Right lobe of liver (tissue), 6 donors: ENCODE measurements at places on chromosomes 12 and 14. TPM values are rescaled to one million over a fixed set of nuclear protein-coding genes. Genes with fewer than 3 reads are reported as not detected.

DNA sequence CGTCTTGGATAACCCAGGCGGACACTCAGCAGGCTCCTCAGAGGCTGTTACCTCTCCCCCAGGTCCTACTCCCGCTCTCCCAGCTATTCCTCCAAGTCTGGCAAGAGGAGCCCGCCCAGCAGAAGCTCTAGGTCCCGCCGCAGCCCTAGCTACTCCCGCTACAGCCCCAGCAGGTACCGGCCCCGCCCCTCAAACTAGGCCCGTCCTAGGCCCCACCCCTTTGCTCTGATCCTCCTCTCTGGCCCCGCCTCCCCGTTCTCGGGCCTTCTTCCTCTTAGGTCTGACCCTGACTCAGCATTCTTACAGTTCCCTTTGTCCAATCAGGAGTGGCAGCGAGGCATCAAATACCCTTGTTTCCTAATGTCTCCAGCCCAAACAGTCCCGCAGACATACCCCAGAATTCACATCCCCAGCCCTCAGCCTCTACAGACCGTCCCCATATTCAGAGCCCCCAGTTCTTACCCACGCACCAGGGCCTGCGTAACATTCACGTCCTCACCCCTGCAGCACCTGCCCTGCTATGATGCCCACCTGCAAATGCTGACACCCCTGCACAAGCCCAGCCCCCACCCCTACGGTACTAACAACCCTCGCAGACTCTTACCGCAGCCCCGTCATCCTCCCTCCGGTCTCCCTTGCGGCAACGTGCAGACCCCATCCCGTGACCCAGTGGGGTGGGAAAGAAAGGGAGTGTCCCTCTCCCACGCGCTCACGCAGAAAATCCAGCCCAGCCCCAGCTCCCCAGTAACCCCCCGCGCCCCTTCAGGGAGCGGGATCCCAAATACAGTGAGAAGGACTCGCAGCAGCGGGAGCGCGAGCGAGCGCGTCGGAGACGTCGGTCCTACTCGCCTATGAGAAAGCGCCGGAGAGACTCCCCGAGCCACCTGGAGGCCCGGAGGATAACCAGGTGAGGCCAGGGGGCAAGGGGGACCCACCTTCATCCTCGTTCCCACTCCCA, 25.0 kb upstream of the HSPB8 start:
- no peaks in the 10 kb centered on the region for H3K4me1 ChIP-seq
- H3K27ac ChIP-seq, result no peak overlapping the region
- no peak overlapping the region for H3K4me3 ChIP-seq
- H3K36me3 ChIP-seq, result no peaks in the 10 kb centered on the region

The GZMB gene
- not detected for total RNA-seq

DNA sequence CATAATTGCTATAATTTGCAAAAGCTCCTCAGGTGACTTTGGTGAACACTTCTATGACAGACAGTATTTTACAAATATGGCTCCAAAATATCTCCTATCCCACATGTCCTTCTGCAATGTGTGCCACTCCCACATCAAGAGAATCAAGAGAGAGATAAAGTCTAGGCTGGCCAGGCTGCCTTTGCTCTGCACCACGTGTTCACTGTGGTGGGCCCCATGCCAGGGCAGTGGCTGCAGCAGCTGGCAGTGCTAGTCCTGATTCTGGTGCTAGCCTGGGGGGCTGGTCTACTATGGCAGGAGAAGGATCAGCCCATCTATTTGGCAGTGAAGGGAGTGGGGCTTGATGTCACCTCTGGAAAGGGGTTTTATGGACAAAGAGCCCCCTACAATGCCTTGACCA, 86.3 kb downstream of the DRAM1 start:
- no peak overlapping the region for H3K27ac ChIP-seq
- H3K4me3 ChIP-seq, result no peak overlapping the region
- no peaks in the 10 kb centered on the region for H3K4me1 ChIP-seq
- DNase-seq, result no peak
- no peaks in the 10 kb centered on the region for H3K27me3 ChIP-seq
- H3K36me3 ChIP-seq, result no peaks in the 10 kb centered on the region

GRCh38 chr12:19978193-19978592, 390.1 kb upstream of the PDE3A start:
- no peaks in the 10 kb centered on the region for H3K4me1 ChIP-seq
- no peaks in the 10 kb centered on the region for H3K36me3 ChIP-seq
- no peaks in the 10 kb centered on the region for H3K27me3 ChIP-seq
- no peak overlapping the region for H3K4me3 ChIP-seq

- no peak for DNase-seq
- H3K27ac ChIP-seq, result no peak overlapping the region
- H3K4me1 ChIP-seq, result no peaks in the 10 kb centered on the region
- no peaks in the 10 kb centered on the region for H3K36me3 ChIP-seq
- no peak overlapping the region for H3K4me3 ChIP-seq
These were observed 9.1 kb upstream of the PLEKHH1 start for GRCh38 chr14:67523764-67524633.

DNA sequence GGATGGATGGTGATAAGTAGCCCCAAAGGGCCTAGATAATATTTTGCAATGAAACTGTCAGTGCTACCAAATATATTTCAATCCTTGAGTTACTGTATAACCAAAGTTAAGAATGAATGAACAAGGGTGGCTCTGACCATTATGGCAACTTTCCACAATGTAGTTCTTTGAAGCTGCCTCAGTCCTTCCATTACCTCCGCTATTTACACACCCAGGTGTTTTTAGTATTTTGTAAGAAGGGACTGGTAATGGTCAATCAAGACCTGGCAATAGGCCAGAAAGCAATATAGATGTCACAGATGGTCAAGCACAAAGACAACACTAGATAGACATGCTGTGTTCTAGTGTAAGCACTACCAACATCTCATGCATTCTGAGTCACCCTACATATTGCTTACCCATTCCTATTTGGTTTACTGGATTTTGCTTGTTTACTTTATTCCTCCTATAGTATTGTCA, 16.3 kb downstream of the DUSP16 start:
- no peak overlapping the region for H3K27ac ChIP-seq
- no peak for DNase-seq
- no peaks in the 10 kb centered on the region for H3K36me3 ChIP-seq
- H3K27me3 ChIP-seq, result no peaks in the 10 kb centered on the region
- peaks cover 34% of the 10 kb centered on the region for H3K4me1 ChIP-seq

The TTC8 gene
- 9.4 TPM for total RNA-seq

DNA sequence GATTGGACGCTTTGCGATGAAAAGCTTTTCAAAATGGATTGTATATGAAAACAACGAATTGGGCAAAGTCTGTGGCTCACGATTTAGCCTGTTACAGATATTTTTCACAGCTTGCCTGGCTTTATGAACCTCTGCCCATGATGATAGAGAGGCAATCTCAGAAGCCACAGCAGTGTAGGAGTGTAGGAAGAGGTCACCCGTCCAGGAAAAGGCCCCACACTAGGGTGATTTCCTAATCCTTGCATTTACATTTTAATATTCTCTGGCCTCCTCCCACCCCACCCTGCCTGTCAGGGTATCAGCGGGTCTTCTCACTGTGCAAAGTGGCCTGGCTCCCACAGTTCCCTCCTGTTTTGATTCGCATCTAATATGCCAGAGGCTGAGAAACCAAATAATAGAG, 81.8 kb upstream of the FOXN3 start:
- H3K36me3 ChIP-seq, result no peaks in the 10 kb centered on the region
- no peak overlapping the region for H3K4me3 ChIP-seq
- H3K27ac ChIP-seq, result no peak overlapping the region
- DNase-seq, result no peak

DNA sequence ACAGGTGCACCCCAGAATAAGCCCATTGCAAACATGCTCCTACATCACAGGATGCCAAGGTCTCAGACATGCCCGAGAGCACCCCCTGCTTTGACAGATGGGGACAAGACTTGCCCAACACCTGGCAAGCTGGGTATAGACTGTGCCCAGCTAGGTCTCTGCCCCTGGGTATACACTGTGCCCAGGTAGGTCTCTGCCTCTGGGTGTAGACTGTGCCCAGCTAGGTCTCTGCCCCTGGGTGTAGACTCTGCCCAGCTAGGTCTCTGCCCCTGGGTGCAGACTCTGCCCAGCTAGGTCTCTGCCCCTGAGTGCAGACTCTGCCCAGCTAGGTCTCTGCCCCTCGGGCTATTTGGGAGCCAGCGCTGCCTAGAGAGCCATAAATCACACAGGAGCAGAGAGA, 85.9 kb downstream of the CCDC88C start:
- no peak for DNase-seq
- H3K27ac ChIP-seq, result no peak overlapping the region
- no peaks in the 10 kb centered on the region for H3K36me3 ChIP-seq
- H3K4me3 ChIP-seq, result no peak overlapping the region
- H3K4me1 ChIP-seq, result no peaks in the 10 kb centered on the region
- no peaks in the 10 kb centered on the region for H3K27me3 ChIP-seq
